ENCODE measurements at places on chromosomes 6 and 20.

GRCh38 chr20:53948383-53949318 is 121.7 kb downstream of the BCAS1 start:
- DNase-seq: no peak

GRCh38 chr6:138803331-138803730 is 7.4 kb downstream of the ECT2L start:
- DNase-seq: no peak

DNA sequence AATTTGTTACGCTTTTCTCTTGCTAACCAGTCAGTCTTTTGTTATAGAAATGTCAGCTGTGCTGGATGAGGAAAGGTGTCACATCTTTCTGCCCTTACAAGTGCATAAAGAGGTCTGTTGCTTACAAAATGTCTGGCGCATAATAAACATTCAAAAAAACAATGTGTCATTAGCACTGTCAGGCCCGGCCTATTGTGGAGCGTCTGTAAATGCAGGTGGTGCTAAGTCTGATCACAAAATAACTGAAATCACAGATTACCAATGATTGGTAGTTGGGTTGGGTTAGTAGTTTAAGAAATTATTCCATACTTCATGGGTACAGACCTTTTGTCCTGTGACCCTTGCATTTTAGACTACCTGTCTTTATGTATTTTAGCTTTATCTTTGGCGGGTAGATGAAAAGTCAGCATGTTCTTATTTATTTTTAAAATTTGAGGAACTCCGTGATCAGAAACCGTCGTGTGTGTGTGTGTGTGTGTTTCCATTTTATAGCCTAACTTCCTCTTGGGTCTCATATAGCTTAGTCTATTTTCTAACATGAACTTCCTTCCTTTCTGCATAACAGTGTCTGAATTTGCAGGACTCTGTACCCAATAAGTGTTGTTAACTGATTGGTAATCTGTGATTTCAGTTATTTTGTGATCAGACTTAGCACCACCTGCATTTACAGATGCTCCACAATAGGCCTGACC is 88.1 kb upstream of the IFNGR1 start:
- DNase-seq: no peak

GRCh38 chr20:39108746-39109145 is 146.6 kb downstream of the DHX35 start:
- no peak for DNase-seq

DNA sequence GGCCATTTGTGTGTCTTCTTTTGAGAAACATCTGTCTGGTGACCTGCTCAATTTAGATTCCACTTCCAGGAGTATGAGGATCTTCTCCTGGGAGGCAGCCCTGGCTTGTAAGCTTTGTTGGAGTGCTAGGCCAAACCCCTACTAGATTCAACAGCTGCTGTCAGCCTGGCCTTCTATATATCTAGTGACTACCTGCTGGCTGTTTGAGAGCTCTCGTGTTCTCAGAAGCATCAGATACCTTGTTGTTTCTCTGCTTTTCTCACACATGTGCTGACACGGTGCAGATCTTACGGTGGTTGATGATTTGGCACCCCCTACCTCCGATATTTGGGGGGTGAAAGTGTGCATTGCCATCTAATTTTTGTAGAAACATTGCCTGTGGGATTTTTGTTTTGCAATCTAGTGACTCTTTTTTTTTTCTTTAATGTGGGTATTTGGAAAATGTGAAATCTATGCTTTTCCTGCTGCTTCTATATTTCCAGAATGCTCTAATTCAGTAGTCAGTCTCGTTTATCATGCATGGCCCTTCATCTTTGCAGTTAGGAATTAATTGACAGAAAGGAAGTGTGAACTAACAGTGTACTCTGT is 4.7 kb downstream of the CCN2 start:
- no peak for DNase-seq

DNA sequence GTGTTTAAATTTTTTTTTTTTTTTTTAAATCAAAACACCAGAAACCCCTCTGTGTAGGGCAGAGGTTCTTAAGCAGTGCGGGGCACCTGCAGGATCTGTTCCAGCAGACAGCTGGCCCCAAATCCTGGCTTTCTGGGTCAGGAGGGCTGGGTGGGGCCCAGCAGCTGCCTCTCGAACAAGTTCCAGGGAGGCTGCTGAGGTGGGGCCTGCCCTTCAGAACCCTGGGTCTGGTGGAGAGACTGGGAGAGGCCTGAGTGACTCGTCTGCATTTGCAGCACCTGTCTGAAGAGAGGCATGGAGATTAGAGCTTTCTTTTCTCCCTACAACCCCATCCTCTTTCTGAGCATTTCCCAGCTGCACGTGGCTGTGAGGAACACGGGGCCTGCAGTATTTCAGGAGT is 8.4 kb downstream of the PSMG4 start:
- DNase-seq: no peak

DNA sequence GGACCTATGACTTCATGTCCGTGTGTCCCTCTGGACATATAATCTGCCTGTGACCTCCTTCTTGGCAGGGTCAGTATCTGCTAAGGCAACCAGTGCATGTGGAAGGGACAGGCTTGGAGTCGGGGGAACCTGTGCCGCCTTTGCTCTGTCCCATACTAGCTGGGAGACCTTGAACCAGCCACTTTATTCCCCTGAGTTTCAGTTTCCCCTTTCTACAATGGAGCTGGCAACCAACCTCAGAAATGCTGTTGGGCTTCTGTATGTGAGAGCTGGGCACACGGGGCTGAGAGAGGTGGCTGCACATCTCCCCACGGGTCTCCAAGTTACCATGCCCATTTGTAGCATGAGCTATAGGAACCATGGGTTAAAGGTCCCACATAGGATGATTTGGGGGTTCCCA is 53.8 kb downstream of the CD40 start:
- DNase-seq: no peak

DNA sequence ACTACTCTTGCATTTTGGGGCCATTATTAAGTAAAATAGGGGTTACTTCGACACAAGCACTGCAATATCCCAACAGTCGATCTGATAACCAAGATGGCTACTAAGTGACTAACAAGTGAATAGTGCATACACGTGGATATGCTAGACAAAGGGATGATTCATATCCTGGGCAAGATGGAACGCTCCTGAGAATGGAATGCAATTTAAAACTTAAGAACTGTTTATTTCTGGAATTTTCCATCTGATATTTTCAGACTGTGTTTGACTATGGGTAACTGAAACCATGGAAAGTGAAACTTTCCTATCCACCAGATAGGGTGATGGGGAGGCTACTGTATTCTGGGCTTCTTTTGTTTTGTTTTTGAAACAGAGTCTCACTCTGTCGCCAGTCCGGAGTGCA is 66.5 kb downstream of the ILRUN start:
- DNase-seq: no peak

DNA sequence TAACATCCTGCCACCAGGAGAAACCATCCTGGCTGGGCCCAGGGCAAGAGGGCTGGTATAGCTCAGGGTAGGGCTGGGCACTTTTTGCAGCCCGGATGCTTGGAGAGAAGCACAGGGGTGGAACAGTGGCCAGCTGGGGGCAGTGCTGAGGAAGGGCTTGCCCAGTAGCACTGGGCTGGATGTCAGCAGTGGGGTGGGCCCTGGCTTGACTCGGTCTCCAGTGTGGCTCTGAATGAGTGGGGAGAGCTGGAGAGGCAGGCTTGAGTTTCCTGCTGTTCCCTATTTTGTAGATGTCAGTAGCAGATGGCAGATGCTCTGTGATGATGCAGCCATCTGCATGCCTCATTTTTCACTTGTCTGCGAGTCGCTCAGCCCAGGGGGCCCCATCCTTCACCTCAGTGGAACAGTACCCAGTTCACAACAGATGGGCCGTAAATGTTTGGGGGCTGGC is 56.3 kb upstream of the TULP1 start:
- no peak for DNase-seq

DNA sequence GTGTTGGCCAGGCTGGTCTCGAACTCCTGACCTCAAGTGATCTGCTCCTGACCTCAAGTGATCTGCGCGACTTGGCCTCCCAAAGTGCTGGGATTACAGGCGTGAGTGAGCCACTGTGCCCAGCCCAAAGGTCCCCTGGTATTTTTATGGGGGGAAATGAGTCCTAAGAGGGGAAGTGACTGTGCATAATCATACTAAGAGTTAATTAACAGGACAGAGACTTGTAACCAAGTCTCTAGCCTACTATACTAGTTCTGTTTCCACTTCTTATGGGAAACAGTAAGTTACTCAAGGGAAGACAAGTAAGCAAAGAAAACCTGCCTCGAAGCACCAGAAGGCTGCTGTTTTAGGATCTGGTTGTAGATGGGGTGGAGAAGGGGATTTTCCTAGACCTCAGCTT is 27.9 kb downstream of the TCF15 start:
- no peak for DNase-seq

DNA sequence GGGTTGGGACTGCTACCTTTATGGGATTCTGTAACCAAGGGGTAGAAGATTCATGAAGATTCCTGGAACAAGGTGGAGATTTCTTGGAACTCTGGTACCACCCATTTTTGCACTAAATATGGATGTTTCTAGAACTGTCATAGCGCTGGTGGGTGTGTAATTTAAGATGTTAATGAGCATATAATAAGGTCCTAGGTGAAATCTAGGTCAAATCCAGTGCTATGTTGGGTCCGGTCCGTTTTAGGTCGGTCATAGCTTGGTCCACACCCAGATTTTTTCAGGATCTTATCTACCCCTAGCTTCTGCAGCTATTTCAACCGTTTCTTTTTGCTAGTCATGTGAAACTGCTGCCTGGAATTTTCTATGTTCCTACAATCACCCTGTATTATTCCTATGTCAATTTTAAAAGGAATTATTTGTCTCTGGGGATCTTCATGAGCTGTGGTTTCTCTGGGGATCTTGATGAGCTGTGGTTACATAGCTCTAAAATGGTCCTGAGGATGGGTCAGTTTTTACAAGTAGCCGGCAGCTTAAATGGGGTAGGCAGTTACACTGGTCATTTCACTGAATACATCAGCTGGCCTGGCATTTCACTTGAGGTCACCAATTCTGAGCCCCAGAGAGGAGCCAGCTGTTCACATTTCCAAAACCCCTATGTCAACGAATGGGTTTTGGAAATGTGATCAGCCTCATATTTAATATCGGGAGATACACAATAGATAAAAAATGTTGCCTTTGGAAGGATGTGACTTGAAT is 652.3 kb upstream of the FLRT3 start:
- no peak for DNase-seq

- DNase-seq: no peak
Observed at GRCh38 chr20:52993076-52993475, 20.9 kb downstream of the TSHZ2 start.

- DNase-seq: no peak
Observed at GRCh38 chr6:97059473-97059872, 134.9 kb downstream of the KLHL32 start.

DNA sequence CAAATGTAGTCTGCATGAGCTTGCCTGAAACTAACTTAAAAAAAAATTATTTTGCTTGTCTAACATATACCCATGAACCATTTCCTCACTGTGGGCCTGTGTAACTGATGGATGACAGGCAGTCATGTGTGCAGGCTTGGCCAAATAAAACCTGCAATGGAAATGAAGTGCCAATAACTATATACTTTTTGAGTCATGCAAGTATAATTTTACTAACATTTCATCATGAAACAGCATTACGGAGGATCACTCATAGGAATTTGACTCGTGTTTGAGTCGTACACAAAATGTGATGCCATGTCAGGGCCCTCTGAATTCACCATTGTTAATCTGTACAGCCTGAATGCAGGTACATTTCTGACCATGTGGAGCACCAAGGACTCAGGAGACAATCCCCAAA is 46.6 kb downstream of the HDDC2 start:
- DNase-seq: no peak

GRCh38 chr20:57037689-57038088 is 228.8 kb downstream of the BMP7 start:
- no peak for DNase-seq

- DNase-seq: no peak
Observed at GRCh38 chr20:23649242-23649641, 11.5 kb upstream of the CST3 start.

GRCh38 chr6:49739423-49739822 is 4.8 kb downstream of the CRISP3 start:
- DNase-seq: peak; percentile 74

DNA sequence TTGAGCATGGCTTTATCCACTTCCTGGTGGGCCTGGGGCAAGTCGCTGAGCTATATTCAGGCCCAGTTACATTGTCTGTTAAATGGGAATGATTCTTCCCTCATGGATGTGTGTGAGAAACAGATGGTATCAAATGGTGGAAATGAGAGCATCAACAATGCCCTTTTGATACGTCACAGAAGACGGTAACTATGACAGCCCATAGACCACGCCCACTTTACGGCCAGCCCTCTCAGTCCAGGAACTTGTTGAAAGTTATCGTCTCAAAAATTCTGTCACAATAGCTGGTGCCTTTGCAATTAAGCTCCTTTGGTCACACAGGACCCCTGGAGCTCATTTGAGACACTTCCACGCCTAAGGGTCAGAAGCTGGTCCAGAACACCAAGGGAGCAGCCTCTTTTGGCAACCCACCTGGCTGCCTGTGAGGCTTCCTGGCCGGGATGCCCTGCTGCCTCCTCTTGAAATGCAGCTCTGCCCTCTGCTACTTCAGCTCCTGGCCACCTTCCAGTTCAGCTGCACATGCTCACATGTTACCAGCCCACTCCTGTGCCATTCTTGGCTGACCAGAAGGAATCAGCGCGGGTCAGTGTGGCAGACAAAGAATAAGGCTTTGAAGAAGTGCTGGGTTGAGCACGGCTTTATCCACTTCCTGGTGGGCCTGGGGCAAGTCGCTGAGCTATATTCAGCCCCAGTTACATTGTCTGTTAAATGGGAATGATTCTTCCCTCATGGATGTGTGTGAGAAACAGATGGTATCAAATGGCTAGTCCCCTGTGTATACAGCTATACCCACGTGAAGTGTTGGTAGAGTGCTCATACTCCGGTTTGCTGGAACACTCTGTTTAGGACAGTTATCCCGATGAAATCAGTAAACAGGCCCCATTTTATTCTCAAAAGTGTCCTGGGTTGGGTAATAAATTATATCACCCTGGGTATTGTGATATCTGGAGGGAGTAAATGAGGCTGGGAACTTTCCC is 199.2 kb upstream of the SUPT3H start:
- no peak for DNase-seq

GRCh38 chr20:53081916-53082863 is 110.0 kb downstream of the TSHZ2 start:
- no peak for DNase-seq

GRCh38 chr6:126180585-126180984 is 159.3 kb upstream of the CENPW start:
- DNase-seq: no peak

DNA sequence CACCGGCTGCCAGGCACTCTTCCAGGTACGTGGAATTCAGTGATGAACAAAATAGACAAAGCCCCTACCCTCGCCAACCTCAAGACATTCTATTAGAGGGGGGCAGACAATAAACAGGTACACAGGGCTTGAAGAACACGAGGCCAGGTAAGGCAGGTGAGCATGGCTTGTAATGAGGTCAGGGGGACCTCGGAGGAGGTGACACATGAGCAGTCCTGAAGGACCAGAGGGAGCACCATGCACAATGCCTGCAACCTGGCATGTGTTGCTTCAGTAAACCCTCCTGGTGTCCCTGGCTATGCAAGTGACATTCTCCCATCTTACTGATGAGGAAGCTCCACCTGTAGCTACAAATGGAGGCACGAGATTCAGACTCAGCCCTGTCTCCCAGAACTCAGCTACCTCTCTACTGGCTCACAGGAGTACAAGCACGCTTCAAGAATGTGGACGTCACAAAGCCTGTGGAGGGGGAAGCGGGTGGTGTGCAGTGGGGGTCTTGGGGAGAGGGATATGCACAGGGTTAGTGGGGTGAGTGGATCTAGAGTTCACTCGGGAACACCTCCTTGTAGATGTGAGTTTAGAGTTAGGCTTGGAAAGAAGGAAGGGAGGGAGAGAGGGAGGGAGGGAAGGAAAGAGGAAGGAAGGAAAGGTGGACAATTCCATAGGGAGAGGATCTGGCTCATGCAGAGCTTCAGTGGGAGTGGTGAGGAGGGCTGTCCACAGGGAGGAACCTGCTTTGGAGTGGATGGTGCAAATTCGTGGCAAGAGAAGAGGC is 7.6 kb upstream of the MAPK13 start:
- DNase-seq: no peak

Data from NCI-H1092 (cell line).